ENCODE measurements at places on chromosomes 6 and 20.

- no peak for DNase-seq
Observed at GRCh38 chr20:44196271-44196670, 9.3 kb upstream of the JPH2 start.

GRCh38 chr6:17138033-17138432, 36.2 kb downstream of the STMND1 start:
- DNase-seq: no peak

- DNase-seq: peak; percentile 95
Observed at GRCh38 chr20:36835453-36836198, 40.3 kb upstream of the TLDC2 start.

GRCh38 chr6:156185113-156185512, 592.1 kb upstream of the ARID1B start:
- no peak for DNase-seq

DNA sequence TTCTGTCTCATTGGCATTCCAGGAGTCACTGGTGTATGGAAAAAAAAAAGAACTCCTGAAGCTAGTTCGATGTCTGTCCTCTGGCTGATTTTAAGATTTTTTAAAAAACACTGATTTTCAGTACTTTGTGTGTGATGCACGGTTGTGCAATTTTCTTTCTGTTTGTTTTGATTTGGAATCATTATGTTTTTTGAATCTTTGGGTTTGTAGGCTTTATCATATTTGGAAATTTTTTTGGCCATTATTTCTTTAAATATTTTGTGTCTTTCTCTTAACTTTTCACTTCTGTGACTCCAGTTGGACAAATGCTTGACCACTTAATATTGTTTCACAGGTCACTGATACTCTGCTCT, 327.2 kb downstream of the BCKDHB start:
- no peak for DNase-seq

- DNase-seq: no peak
Observed at GRCh38 chr6:155265843-155266535, 2.2 kb downstream of the CLDN20 start.

DNA sequence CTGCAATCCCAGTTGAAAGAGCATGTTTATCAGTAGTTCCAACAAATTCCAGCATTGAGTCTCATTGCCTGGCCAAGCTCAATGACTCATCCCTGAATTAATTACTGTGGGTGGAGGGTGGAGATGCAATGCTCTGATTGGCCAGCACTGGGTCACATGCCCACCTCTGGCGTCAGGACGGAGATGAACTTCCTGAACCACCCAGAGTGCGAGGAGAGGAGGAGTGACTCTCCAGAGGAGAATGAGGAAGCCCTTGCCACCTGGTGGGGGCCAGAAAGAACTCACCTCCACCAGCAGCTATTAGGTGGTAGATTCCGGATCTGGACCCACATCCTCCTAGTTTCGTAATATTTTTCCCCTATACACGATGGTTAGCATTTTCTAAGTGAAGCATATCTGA, 283.9 kb downstream of the TBC1D7 start:
- peak; percentile 35 for DNase-seq

- no peak for DNase-seq
Observed at GRCh38 chr6:75620381-75621304, 19.0 kb downstream of the SENP6 start.
